ENCODE measurements at places on chromosomes 3 and 15. TPM values are rescaled to one million over a fixed set of nuclear protein-coding genes. Genes with fewer than 3 reads are reported as not detected.

GRCh38 chr3:39911465-39912309 lies 102.3 kb downstream of the MYRIP start:
- DNase-seq = peak; percentile 82

GRCh38 chr3:150746791-150747590 lies 16.0 kb downstream of the SIAH2 start:
- no peak for DNase-seq

- peak; percentile 83 for DNase-seq
These were observed 112.0 kb upstream of the TJP1 start for GRCh38 chr15:29934251-29934650.

The HTR3E gene
- not detected for total RNA-seq

DNA sequence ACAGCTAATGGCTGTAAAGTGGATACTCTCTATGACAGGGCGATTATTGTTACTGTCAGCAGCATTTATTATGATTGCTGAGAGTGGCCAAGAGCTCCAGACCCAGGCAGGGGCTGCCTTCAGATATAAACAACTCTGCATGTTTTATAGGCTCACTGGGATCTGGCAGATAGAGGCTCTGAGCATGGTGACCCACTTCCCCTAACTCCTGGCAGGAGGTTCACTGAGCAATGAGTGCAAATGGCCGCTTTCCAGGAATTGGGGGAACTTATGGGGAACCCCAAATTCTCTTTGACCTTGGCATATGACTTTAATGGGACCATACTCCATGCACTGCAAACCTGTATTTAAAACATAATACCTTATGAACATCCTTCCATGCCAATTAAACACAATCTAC lies 59.0 kb downstream of the SCN5A start:
- no peak for DNase-seq

The MYZAP gene
- total RNA-seq = 82.5 TPM

- no peak for DNase-seq
These were observed 173.1 kb downstream of the TBC1D2B start for GRCh38 chr15:77904436-77904821.

The GPR62 gene
- not detected for total RNA-seq

The ISL2 gene
- 1.2 TPM for total RNA-seq

The PDIA3 gene
- 423 TPM for total RNA-seq

- no peak for DNase-seq
These were observed 51.7 kb downstream of the CRYGS start for GRCh38 chr3:186492385-186492984.

- DNase-seq = no peak
These were observed 63.9 kb upstream of the OSTN start for GRCh38 chr3:191135175-191135574.

GRCh38 chr3:62502315-62503300 lies 129.3 kb upstream of the FEZF2 start:
- no peak for DNase-seq

GRCh38 chr3:47024932-47025331 lies 45.5 kb downstream of the NBEAL2 start:
- DNase-seq = no peak

DNA sequence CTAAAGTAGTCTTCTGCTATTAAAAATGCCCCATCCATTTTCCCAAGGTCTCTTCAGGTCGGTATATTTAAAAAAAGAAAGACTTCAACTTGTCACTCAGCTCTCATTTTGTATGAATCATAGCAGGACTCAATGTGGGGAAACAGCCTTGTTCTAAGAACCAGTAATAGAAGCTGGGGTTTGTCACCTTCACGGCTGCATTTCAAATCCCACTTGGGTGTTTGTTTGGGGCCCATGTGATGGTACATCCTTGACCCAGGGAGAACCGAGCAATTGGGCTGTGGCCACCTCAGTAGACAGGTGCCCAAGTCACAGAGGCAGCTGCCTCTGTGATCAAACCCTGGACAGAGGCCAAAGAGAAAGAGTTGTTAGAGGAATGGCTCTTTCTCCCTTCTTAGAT lies 70.3 kb upstream of the ARL8B start:
- no peak for DNase-seq

The ITIH3 gene
- 0.19 TPM for total RNA-seq
